ENCODE measurements at places on chromosomes 5 and 9.
A peak's percentile ranks its signal among the peaks of the same experiment; 100 is the strongest.

- DNase-seq, result no peak
These were observed 126.8 kb downstream of the TRPM3 start for GRCh38 chr9:70994582-70994981.

- DNase-seq, result no peak
These were observed 380.8 kb downstream of the SPATA31D1 start for GRCh38 chr9:82369251-82369945.

GRCh38 chr9:89006267-89006666 lies 15.0 kb downstream of the S1PR3 start:
- DNase-seq, result peak; percentile 25

DNA sequence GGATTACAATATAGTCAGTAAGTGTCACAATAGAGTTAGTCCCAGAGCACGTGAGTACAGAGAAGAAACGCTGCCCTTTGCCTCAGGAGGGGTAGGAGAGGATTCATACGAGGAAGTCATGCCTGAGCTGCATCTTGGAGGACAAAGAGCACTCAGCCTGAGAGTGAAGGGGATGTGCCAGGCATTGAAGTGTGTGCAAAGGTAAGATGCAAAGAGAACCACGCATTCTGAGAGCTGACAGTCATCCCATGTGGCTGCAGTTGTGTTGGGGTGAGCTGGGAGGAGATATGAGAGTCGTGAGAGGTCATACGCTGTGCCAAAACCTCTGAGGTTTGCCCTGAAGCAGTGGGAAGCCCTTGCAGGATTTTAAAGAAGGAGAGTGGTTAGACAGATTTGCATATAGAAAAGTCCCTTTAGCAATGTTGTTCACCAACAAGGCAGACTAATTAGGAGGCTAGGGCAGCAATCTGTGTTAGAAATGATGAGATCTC lies 97.5 kb downstream of the PIP5K1B start:
- DNase-seq, result no peak

DNA sequence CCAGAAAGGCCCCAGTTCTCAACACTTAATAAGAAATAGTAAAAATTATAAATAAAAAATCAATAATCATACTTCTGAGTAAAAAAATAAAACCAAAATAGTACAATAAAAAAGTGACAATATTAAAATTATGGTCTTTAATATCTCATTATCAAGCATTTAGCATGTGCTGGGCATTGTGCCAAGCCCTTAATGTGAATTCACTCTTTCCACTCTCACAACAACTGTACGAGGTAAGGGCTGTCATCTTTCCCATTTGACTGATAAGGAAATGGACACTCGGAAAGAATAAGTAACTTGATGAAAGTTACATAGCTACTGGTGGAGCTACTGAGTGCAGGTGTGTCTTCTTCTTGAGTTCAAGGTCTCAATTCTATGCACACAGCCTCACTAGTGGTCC lies 43.6 kb downstream of the SEC61B start:
- DNase-seq, result no peak

- no peak for DNase-seq
These were observed 115.2 kb downstream of the BOD1 start for GRCh38 chr5:173501271-173501670.

GRCh38 chr9:33817327-33818166 lies 587 bp downstream of the UBE2R2 start:
- peak; percentile 79 for DNase-seq

DNA sequence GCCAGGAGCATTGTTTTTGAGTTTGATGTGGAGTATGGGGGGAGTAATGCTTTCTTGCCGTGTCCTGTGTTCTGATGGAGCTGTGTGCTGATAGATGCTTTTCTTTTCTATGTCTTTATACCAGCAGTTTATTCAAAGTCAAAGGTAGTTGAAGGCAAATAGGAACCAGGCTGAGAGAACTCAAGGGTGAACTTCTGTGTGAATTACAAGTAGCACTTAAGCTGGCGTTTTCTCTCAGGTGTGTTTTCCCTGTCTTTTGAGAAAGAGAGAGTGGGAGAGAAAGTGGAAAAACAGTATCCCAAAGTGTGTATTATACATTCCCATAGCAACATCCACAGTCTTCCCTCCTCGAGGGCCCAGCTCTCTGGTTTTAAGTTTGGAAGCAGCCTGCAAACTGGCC lies 1.5 kb downstream of the TNFAIP8 start:
- no peak for DNase-seq

- DNase-seq, result no peak
These were observed 7.3 kb downstream of the GBA2 start for GRCh38 chr9:35741740-35742139.

GRCh38 chr9:134435550-134436378 lies 109.5 kb downstream of the RXRA start:
- no peak for DNase-seq

- no peak for DNase-seq
These were observed 69.0 kb upstream of the ZSWIM6 start for GRCh38 chr5:61263072-61263471.

DNA sequence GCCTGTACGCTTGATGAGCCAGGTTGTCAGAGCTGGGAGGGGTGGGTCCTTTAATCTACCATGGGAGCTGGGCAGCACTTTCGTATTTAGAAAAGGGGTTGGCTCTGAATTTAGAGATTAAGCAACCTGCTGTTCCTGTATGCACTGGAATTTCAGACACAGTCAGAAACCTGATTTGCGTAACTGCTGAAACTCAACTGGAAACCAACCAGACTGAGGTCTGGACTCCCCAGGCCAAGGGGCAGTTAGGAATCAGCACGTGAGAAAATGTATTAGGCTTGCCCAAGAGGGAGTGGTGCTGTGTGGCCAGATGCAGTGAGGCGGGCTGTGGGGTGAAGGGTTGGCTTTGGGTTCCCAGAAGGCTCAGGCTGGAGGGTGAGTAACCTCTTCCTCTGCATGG lies 235.0 kb downstream of the GOLPH3 start:
- DNase-seq, result no peak

DNA sequence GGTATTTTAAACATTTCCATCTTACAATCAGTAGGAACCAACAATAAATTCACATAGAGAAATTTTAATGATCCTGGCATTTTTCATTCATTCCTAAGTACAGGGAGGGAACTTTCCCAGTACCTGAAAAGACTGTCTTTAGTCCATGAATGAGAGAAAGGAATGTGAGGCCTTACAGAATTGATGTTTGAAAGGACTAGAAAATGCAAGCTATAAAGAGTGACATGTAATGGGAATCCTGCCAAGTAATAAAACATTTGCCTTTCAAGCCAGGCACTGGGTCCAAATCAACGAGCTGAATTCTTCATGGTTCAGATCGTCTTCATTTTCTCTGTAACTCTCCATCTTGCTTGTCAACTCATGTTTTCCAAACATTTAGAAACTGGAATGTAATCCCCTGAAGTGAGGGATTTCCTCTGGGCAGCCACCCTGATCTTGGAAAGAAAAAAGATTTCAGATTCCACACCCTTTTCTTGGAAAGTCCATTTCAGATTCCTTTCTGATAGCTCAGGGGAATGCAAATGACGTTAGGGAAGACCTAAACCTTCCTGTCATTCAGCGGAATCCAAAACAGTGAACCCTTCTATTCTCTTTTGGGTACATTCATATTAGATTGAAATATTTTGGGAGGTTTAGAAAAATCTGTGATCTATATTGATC lies 315.8 kb downstream of the SH3GL2 start:
- DNase-seq, result no peak

DNA sequence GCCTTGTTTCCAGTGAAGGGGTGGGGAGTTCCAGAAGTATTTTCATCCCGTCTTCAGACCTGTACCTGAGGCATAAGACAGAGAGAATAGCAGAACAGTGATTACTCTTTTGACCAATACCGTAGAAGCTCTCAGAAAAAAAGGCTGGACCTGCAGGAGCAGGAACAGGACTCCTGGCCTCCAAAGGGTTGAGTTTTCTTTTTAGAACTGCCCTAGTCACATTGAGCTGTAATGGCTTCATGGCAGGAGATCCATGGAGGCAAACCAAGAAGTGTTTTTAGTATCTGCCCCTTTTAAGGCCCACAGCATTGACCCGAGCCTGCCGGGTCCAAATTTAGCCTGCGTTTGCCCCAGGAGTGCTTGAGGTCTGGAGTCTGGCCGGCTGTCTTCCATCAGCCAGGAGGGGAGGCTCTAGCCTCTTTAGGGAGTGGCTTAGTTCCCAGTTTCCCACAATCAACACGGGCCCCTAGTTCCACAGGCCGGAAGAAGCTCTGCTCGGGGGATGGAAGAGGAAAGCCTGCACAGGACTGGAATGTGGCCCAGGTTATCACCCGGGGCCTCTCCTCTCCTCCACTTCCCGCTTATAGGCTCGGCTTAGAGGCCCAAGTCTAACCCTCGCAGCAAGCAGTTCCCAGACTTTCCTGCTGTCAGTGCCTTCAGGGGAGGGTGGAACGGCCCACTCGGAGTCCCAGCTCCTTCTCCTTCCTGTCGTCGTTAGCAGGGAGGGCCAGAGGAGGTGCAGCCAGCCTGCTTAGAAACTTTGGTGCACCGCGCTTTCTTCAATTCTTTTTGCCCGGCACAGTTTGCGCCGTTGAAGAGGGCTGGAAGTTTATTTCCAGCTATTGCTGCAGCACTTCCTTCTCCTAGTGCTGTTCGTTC lies 80.7 kb downstream of the C9orf152 start:
- peak; percentile 80 for DNase-seq

GRCh38 chr5:52491071-52491787 lies 296.5 kb upstream of the ITGA1 start:
- no peak for DNase-seq

DNA sequence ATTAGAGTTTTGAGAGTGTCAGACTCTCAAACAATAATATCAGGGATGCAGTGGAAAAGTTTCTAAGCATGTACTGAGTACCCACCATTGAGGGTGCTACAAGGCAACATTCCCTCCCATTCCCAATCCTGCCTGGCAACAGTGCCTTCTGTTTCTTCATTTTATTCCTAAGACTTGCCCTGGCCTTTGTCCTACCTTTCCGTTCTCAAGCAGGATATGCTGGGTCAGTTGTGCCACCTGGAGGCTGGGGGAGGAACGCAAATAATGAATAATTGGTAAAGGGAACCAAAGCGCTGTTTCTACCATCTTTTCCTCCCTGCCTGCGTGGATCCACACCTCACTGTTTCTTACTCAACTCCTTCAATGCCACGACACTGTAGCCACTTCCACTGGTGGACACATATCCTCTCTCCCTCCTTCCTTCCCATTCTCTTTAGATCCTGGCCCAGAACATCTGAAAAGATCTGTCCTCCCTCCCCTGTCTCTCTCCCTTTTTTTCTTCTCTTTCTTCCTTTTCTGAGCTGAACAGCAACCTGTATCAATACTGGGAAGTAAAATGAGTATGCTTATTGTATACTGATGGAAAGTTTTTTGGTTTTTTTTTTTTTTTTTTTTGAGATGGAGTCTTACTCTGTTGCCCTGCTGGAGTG lies 149.5 kb downstream of the C9orf152 start:
- peak; percentile 82 for DNase-seq

- DNase-seq, result no peak
These were observed 14.8 kb upstream of the CEMIP2 start for GRCh38 chr9:71783120-71783523.

DNA sequence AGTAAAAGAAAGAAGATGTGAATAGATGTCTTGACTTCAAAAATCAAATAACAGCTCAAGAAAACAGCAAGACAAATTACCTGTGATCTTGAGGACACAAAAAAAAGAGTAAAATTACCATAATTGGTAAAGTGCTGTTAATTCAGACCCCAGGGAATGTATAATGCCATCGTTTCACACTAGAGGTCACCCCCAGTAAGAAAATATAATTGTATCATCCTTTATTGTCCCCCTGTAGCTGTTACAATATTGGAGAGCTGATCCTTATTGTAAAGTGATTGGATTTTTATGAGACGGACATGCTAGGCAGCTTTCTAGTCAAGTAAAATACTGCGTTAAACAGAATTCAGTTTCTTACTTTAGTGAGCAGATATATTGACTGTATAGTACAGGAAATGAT lies 377.0 kb downstream of the TLE1 start:
- DNase-seq, result peak; percentile 32

GRCh38 chr9:116102596-116102995 lies 51.0 kb upstream of the PAPPA start:
- no peak for DNase-seq

GRCh38 chr5:83724935-83725334 lies 4.3 kb upstream of the HAPLN1 start:
- DNase-seq, result peak; percentile 20

DNA sequence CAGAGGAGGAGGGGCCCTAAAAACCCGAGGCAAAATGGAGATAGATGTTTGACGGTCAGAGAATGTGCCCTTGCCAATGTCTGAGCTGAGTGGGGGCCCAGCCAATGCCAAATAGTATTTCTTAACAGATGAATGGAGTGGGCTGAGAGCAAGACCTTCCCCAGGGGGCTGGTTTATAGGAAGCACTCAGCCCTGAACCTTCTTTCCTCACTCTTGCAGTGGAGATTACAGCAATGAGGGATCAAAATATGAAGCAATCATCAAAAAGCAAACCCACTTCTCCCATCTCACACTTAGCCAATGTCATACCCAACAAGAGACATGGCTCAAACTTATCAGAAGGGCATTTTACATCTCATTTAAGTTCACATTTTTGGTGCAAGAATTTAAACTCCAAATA lies 350.3 kb downstream of the GADD45G start:
- DNase-seq, result no peak

DNA sequence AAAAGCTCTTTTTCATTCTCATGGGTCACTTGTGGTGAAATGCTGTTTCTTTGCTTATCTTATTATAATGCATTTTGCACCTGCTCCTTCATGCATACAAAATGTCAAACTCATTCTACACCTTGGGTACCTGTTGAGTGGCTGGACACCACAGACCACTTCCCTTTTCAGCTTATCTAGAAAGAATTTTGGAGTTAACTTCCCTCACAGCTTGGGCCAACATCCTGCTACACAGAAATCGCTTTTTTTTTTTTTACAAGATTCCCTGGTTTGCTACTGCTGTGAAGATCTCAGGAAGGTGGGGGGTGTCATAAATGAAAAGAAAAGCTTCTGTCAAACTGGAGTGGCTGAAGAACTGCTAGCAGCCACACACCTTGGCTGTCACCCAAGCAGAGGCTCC lies 2.6 kb downstream of the REXO4 start:
- no peak for DNase-seq

DNA sequence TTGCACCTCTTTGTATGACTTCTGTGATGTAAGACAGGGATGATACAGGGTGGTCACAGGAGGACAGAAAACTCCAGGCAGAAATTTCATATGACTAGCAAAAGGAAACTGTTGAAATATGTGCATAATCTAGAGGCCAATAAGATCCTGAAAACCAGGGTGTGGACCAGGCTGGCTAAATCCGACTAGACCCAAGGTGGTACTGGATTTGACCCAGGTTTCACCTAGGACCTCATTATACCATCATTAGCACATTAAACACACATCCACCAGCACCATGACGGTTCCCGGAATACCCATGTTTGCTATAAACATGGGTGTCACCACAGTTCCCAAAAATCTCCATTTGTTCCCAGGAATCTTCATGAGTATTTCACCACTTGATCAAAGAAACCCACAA lies 517.1 kb downstream of the ZNF608 start:
- DNase-seq, result no peak

- DNase-seq, result no peak
These were observed 66.6 kb upstream of the NR3C1 start for GRCh38 chr5:143470120-143470519.

Measured in endothelial cell of umbilical vein (primary cell).